Fibroblast of upper back skin (primary cell): ENCODE measurements at places on chromosomes 11 and 22.
A peak's percentile ranks its signal among the peaks of the same experiment; 100 is the strongest.

GRCh38 chr11:2533587-2534133 lies 88.9 kb downstream of the KCNQ1 start:
- peak; percentile 95 for DNase-seq

DNA sequence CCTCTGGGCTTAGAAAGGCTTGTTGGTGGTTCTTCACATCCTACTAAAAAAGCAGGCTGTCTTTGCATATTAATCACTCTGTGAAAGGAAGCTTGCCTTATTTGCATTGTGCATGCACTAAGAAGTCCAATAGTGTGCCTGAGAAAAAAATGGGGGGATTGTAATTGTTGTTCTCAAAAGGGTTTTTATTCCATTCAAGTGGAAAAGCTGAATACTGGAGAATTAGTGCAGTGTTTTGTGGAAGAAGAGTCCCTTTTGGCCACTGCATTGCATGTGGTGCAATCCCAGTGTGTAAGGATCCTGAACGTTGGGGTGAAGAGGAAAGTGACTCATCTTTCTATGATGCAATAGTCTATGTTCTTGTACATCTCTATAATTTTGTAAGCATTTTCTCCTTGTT lies 16.5 kb downstream of the NCAM1 start:
- DNase-seq = peak; percentile 77

GRCh38 chr11:134725716-134726639 lies 313.9 kb upstream of the B3GAT1 start:
- no peak for DNase-seq

- DNase-seq = no peak
Measured at GRCh38 chr22:43428005-43428485, 16.2 kb downstream of the MPPED1 start.

DNA sequence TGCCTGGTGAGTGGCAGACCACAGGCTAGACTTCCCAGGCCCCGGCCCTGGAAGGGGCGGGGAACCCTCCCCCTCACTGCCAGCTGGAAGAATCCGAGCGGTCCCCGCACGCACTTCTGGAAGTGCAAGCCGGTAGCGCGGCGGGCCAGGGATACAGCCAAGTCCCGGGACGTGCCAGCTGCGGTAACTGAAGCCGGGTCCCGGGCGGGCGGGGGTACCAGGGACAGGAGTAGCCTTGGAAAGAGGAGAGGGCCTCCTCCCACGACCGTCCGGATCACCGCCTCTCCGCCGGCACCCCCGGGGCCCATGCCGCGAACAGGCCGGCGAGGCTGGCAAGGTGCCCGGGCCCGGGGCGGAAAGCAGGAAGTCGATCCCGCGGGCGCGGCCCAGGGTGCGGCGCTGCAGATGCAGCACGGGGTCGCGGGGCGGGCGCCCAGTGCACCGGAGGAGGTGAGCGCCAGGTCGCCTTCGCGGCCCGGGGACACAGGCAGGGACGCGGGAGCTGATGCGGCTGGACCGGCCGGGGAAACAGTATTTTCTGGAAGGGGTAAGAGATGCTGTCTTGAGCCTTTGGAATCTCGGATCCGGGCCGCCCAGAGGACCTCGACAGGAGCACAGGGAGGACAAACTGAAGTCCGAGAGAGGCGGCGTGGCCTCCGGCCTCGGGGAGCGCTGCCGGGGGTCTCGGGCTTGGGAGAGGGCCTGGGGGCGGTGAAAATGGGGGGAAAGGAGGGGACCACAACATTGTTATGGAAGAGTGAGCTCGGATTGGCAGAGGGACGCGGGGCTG lies 783 bp upstream of the SLC35C1 start:
- peak; percentile 43 for DNase-seq

GRCh38 chr22:49599691-49600455 lies 227.8 kb downstream of the BRD1 start:
- no peak for DNase-seq

DNA sequence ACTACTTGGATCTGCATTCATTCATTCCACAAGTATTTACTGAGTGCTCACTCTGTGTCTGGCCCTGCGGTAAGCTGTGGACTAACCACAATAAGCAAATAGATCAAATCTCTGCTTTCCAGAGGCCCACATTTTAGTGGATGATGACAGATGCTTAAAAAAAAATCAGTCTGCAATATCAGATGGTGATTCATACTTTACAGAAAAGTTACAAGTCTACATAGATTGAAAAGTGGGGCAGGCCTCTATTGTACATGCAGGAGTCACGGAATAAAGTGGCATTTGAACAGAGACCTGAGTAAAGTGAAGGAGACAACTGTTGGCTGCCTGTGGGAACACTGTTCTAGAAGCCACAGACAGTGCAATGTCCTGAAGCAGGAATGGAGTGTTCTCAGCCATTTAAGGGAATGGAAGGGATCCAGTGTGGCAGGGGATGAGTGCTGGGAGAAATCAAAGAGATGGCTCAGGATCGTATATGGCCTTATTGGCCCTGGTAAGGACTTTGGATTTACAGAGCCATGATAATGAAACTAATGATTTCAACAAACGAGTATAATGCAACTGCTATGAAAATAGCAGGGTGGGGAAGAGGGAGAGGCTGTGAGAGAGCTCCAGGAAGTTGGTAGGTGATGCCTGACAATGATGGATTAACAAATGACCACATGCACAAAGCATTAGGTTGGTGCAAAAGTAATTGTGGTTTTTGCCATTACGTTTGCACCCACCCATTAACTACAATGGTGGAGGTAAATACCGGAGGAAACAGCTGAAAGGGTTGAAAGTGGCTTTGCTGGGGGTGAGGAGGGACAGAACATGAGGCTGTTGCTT lies 31.1 kb downstream of the TMEM45B start:
- peak; percentile 98 for DNase-seq

DNA sequence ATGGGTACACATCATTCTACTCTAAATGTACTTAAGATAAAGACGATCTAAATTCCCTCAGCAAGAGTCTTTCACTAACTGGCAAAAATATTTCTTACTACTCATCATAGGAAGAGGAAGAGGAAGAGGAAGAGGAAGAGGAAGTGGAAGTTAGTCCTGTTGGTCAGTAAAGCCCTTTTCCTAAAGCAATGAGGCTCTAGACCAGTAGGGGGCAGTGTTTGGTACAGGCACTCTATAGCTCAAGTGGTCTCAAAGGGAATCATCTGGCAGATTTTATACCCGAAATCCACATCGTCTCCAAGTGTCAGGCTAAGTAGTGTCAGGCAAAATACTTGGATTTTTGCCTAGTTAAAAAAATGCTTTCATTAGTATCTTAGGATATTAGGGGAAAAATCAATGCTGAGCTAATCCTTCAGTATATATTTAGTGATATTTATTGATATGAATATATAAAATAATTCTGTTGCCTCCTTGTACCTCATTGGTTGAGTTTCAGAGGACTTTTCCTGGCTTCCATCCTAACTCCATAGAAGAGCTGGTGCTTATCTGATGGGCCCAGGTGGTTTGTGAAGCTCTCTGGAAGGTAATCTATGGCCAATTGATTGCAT lies 7.7 kb downstream of the BLID start:
- no peak for DNase-seq

DNA sequence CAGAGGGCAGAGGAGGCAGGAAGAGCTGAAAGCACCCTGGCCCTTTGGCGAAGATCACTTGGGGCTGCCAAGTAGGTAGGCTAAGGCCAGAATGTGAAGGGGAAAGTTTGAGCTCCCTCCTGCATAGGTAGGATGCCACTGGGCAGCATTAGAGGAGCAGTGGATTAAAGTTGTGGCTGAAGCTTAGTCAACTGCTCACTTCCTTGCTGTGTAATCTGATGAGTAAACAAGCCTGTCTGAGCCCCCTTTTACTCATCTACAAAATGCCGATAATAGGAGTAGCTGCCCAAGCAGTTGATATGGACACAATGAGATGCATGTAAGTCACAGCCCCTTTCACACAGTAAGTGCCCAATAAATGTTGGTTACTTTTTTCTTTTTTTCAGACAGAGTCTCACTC lies 216.4 kb downstream of the MN1 start:
- no peak for DNase-seq

- peak; percentile 42 for DNase-seq
Measured at GRCh38 chr11:112643416-112643815, 317.8 kb upstream of the NCAM1 start.

GRCh38 chr11:102177974-102178631 lies 67.9 kb downstream of the YAP1 start:
- peak; percentile 87 for DNase-seq

GRCh38 chr11:125790825-125791224 lies 2.9 kb downstream of the PATE3 start:
- no peak for DNase-seq

DNA sequence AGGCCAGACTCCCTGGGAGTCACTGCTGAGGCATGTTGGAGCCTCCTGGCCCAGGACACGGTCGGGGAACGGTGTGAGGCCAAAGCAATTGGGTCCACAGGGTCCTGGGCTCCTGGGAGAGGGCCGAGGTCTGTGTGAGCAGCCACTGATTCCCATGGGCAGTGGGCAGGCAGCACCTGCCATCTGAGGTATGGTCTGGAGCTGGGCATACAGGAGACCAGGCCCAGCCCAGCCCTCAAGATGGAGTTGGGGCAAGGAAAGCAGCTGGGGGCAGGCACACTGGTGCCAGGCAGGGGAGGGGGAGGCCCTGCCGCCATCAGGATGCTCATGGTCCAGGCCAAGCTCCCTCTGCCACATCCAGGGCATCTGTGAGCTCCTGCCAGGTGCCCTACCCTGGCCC lies 32.2 kb upstream of the HMOX1 start:
- no peak for DNase-seq

- DNase-seq = no peak
Measured at GRCh38 chr11:11500744-11501487, 120.9 kb downstream of the GALNT18 start.

- peak; percentile 88 for DNase-seq
Measured at GRCh38 chr11:126332221-126332711, 23.2 kb upstream of the ST3GAL4 start.

GRCh38 chr11:118212781-118213191 lies 12.0 kb downstream of the JAML start:
- DNase-seq = no peak

- no peak for DNase-seq
Measured at GRCh38 chr11:133887692-133888332, 42.5 kb upstream of the SPATA19 start.

GRCh38 chr11:30143098-30143705 lies 87.6 kb upstream of the FSHB start:
- DNase-seq = peak; percentile 48

GRCh38 chr22:20137113-20137512 lies 5.5 kb downstream of the ZDHHC8 start:
- DNase-seq = no peak

GRCh38 chr11:62540804-62541701 lies 5.6 kb downstream of the AHNAK start:
- no peak for DNase-seq

DNA sequence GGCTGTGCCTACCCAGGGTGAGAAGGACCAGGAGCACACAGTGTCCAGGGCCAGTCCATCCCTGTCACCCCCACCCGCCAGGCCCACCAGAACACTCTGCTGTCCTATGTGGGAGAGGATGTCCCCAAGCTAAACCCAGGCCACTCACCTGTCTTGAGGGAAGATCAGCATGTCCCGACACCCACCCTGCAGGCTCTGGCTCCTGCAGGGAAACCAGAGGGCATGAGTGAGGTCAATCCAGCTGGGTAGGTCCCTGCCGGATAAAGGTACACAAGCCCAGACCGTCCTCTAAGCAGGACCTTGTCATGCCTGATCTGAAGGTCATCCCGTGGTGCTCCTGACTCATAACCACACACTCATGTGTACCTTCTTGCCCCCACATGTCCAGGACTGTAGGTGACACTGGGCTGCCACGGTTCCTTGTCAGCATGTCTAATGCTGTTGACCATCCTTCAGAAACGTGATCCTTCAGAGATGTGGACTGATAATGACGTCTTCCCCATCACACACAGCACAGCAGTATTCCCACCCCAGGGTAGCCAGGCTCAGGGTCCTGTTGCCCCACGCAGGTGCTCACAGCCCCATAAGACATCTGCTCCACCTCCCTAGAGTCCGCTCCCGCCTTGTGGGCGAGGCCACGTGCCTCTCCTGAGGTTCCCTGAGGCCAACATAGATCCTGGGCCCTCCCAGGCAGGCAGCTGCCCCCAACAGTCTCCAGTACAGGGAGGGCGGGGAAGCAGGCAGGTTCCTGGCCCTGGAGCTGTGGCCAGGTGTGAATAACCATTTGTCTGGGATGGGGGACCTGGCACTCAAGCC lies 6.1 kb downstream of the ARVCF start:
- no peak for DNase-seq

- no peak for DNase-seq
Measured at GRCh38 chr11:7871056-7871455, 60.0 kb downstream of the OR10A6 start.

- DNase-seq = no peak
Measured at GRCh38 chr11:83361831-83362230, 75.7 kb upstream of the CCDC90B start.

- DNase-seq = peak; percentile 51
Measured at GRCh38 chr22:45064313-45065278, 54.8 kb upstream of the PHF21B start.

DNA sequence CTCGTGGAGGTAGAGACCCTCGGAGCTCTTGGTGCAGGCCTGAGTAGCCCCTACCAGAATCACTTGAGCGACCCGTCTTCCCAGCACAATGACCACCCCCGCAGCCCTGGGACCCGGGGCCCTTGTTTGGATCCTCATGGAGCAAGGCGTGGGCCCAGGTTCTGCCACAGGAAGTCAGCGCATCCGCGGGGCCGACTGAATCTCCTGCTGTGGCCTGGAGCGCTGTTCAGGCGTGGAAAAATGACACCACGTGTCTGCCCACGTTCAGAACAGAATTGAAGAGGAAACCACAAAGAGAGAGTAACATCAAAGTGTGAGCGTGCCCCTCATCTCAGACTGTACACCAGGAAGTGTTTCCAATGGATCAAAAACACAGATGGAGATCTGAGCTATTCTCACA lies 1479.2 kb downstream of the TBC1D22A start:
- DNase-seq = no peak

GRCh38 chr11:126660321-126660720 lies 304.8 kb downstream of the ST3GAL4 start:
- DNase-seq = no peak

DNA sequence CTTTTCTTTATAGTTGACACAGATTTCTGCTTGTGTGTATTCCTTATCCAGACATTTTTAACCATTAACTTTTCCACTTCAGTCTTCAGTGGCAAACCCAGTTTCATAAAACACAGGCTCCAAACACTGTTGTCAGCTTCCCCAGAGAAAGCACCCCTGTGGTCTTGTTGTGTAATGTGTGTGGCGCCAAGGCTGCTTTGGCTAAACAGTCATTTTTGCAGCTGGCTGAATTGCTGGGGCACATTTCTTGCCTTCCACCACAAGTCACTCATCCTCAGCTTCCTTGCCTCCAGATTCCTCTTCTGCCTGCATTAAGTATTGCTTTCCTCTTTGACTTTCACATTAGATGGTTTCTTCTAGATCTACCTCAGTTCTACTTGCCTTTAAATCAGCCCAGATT lies 40.5 kb downstream of the ARHGAP1 start:
- peak; percentile 26 for DNase-seq

GRCh38 chr11:100575860-100576717 lies 111.0 kb upstream of the ARHGAP42 start:
- DNase-seq = peak; percentile 66
